ENCODE measurements at places on chromosomes 16 and 17.

- DNase-seq = no peak
Observed at GRCh38 chr16:87778476-87778829, 12.7 kb upstream of the KLHDC4 start.

- DNase-seq = no peak
Observed at GRCh38 chr17:83182620-83183101, 103.3 kb downstream of the METRNL start.

DNA sequence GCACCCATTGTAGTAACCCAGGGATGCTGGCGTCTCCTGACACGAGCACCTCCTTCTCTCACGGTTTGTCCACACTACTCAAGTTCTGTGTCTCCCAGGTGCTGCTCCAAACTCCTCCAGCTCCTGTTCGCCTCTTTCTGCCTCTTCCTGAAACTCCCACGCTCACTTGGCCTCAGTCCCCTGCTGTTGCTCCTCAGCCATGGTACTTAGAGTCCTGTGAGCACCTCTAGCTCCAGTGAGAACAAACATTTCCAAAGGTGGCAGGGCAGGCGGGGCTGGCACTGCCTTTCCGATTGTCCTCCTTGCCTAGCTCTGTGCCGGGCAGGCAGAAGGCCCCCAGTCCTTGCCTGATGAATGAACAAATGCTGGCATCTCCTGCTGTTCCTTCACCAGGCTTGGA lies 146.1 kb downstream of the SDK2 start:
- no peak for DNase-seq

- DNase-seq = no peak
Observed at GRCh38 chr17:72299100-72299499, 178.3 kb downstream of the SOX9 start.

- DNase-seq = no peak
Observed at GRCh38 chr17:72419866-72420774, 299.3 kb downstream of the SOX9 start.

GRCh38 chr17:49588726-49589576 lies 13.3 kb downstream of the NXPH3 start:
- DNase-seq = no peak

DNA sequence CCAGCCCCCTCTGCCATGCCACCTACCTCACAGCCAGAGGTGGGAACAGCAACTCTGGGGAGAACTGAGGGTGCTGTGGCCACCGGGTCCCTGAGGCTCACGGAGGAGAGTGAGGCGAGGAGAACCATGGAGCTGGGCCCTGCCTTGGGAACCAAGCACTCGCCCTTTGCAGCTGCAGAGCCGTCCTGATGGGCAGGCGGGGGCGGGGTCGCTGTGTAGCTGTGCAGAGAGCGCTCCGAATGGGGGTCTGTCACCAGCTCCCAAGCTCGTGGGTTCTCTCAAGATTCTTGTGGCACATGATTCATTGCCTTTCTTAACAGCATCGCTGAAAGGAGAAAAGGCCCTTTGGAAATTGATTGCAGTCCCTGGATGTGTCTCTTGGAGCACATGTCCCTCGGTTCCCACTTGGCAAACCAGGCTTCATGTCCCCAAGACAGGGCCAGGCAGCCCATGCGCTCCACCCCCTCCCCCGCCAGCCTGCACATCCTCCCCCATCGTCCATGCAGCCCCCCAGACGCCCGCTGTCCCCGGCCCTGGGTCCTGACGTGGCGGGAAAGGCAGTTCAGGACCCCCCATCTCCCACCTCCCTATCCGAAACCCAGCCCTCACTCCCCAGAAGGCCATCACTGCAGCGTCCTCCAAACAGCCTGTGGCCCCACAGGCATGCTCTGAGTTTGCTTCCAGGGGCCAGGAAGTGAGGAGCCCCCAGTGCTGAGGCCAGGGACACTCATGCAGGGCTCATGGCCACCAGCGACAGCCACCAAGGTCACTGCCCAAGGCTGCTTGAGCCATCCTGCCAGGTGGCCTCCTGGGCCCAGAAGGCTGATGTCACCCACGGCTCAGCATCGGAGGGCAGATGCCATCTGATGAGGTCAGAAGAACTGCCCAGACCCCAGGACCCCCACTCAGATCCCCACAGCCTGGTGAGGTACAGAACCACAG lies 20.6 kb upstream of the CHMP6 start:
- DNase-seq = no peak

DNA sequence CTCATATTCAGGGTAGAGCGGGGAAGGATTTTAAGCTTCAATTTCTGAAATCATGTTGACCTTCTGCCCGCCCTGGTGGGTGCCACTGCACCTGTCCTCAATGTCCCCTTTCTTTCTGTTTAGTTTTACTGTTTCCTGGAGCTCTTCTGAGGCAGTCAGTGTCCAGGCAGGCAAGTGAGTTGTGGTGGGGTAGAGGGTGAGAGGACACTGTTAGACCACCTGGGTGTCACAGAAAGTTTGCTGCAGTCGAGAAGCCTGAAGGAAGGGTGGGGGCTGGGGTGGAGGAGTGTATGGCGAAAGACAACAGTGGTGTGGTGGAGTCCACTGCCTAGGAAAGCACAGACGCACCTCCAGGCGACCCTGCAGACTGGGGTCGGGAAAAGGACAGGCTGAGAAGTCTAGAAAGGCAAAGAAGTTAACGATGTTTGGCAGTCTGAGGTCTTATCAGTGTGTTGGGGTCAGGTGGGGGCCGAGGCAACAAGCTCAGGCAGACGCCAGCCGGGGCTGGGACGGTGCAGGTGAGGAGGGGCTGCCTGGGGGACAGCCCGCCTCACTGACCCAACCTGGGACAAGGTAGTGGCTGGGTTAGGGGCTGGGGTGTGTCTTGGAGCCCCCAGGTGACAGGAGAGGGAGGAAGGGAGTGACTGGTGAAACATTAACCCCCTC lies 23.3 kb upstream of the HOXB13 start:
- no peak for DNase-seq

GRCh38 chr16:47884116-47884725 lies 271.6 kb downstream of the ABCC12 start:
- DNase-seq = no peak
